ENCODE measurements at places on chromosomes 3 and 15.

DNA sequence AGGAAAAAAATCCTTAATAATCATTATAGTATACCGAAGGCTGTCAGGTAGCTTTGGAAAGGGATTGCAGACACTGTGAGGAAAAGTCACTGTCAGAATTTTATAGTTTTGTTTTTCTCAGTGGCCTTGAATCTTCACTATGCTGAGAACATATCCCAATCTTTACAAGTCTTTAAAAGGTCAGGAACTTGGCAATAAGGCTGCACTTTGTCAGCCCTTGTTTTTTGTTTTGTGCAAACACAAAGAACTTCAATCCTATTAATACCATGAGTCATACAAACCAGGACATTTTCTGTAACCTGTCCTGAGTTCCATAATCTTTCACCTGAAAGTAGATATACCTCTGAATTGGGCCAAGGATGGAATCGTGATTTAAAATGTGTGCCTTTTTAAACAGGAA is 45.6 kb upstream of the PIK3R4 start:
- DNase-seq: no peak

DNA sequence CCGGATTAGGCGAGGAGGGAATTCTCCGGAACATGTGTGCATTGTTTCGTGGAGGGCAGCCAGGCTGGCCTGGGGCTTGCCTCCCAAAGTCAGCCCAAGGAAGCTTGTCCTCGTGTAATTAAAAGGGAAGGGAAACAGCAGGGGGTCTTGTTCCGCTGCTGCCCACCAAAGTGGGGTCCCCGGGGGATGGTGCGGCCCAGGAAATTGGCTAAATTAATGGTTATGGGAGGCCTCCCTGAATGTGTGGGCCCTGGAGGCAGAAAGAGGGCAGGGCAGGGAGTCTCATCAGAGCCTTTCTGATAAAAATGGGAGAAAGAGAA is 118.1 kb downstream of the OPA1 start:
- no peak for DNase-seq

GRCh38 chr3:142223282-142223681 is 2.1 kb downstream of the GK5 start:
- DNase-seq: no peak

DNA sequence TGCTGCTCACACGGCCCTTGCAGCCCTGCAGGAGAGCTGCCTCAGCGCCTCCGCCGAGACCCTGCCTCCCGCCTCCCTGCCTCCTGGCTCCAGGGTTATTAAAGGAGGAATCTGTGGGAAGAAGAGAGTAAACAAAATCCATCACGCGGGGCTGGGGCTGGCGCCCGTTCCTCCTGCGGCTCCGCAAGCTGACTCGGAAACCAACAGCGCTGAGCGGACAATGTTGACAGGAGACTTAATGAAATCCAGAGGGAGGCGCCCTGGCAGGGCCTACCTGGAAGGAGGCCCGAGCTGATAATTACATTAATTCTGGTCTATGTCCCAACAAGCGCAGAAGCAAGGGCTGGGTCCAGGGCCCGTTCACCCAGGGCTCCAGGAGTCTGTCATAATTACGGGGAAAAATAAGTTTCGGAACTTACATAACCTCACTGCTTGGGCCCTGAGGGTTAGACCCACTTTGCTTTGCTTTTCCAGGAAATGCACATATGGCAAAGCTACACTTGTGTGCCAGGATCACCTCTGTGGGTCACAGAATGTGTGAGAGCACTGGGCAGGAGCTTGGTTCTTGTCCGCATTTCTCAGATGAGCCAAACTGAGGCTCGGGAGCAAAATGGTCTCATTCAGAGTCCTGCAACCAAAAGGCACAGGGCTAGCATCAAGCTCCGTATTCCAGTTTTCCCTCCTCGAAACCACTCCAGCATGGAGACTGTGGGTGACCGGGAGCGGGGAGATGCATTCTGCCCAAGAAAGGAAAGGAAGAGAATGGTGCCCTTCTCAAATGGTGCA is 43.8 kb upstream of the SLC6A6 start:
- no peak for DNase-seq

GRCh38 chr15:46296797-46297196 is 662.0 kb downstream of the SQOR start:
- DNase-seq: no peak

DNA sequence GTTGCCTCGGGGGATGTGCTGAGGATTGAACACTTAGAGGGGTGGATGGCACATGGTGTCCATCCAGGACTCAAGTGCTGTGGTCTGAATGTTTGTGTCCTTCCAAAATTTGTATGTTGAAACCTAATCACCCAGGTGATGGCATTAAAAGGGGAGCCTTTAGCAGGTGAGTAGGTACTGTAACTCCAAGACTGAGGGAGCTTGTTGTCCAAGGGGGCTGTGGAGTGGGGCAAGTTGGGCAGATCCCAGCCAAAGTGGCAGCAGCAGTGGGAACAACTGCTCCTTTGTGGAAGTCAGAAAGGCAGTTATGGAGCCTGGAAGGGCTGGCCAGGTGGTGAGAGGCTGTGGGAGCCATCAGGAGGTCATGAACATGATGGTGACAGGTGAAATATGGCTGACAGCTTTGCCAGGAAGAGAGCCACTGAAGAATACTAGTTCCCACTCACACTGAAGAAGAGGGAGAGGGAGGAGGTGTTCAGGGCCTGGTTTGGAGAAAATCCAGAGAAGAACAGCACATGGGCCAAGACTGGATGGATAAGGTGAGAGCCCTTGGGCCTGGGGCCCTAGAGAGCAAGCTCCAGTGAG is 385.6 kb downstream of the CACNA2D3 start:
- DNase-seq: no peak

- no peak for DNase-seq
These were observed 365.3 kb upstream of the EPHA3 start for GRCh38 chr3:88742106-88742505.

Measured in activated T-helper 1 cell treated with anti-CD3 and anti-CD28 coated beads, Interleukin-12 subunit alpha, Interleukin-12 subunit beta, Interleukin-2, Interleukin-4 antibody, amounts not matched to agents 30 ng/mL and 10 ng/mL and 1 ng/mL, durations not matched to agents 14 hours and 24 hours and 36 hours (primary cell).